ENCODE measurements at places on chromosomes 5 and 9.

DNA sequence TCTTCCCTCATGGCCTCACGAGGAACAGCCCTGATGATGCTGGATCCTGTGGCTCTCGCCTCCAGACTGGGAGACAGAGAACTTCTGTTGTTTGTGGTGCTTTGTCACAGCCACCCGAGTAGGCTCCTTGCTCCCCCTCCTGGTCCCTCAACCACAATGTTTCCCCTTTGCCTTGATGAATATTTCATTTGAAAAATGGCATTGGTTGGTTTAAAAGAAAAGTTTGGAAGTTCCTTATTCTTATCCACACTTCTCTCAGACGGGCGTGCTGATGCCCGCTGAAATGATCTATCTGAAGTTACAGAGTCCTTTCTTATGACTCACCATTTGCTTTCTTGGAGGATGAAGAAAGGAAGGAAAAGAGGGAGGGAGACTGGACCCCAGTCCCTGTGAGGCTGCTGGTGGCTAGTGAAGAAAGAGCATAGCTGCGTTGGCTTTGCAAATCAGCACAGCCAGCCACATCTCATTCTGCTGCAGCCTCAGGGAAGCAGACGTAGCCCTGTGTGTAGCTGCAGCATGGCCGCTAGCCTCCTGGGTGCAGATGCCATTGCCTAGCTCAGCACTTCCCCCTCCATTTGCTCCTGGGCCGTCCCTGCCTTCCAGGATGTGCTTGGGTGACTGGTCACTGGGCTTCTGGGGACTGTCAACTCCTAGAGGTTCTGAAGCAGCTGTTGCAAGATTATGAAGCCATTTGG lies 185.9 kb downstream of the ERCC6L2 start:
- no peak for DNase-seq

DNA sequence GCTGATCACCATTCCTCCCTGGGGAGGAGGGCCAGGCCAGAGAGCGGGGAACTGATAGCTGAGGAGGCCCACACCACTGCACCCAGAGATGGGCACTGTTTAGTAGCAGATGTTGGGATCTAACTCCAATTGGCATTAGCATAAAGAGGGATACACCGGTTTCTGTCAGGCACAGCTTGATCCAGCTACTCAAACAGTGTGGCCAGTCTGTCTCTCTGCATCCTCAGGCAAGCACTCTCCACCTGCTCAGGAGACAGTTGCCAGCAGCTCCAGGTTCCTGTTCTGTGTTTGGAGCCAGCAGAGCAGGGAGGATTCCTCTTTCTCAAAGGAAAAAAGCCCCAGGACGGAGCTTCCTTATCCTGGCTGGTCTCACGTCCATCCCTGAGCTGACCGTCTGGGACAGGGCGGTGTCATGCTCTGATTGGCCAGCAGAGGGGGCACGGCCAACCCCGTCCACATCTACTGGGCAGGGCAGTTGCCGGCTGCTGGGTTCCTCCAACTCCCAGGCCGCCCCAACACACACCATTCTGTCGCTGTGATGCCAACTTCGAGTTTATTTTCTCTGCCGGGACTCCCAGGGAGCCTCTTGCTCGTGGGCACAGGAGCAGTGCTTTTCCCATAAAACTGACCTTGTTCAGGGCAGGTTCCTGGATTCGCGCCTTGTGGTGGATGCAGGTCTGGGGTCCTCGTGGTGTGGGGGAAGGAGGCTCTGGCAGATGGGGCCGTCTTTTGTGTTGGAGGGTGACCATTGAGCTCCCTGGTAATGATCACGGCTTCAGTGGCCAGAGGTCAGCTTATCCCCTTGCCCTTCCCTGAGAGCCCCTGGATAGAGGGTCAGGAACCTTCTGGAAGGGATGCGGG lies 47.9 kb downstream of the COL5A1 start:
- no peak for DNase-seq

- no peak for DNase-seq
Measured at GRCh38 chr5:76855961-76856360, 6.1 kb downstream of the S100Z start.

DNA sequence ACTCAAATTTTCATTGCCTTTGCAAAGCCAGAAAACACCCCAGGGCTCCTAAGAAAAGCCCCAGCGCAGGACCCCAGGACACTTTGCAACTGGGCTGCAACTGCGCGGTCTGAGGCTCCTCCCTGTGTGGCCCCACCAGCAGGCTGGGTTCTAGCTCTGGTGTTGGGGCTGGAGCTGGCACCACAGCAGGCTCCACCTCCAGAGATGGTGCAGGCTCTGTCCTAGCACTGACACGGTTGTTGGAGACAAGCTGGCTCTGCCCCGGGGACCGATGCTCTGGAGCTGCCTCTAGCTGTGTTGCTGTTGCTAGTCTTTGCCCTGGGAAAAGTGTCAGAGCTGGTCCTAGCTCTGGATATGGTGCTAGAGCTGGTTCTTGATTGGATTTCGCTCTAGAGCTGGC lies 13.6 kb downstream of the LCN10 start:
- DNase-seq, result no peak

DNA sequence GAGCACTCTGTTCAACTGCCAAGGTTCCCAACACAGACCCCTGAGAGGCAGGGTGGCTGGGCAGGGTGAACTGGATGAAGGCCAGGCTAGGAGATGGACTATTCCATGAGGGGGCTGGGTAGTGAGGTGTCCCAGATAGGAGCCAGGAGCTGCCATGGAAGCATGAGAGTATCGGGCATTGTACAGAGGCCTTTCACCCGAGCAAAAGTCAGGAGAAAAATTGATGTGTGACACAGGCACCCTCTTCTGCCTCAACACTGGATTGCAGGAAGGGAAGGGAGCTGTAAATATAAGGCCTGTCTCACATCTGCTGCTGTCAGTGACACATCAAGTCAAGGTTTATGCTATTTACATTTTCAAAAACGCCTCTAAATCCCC lies 74.6 kb downstream of the UBAP1 start:
- no peak for DNase-seq

GRCh38 chr5:34680896-34681295 lies 24.8 kb downstream of the RAI14 start:
- no peak for DNase-seq
